Aorta (tissue), 5 donors: ENCODE measurements at places on chromosomes 6 and 20. TPM values are rescaled to one million over a fixed set of nuclear protein-coding genes. Genes with fewer than 3 reads are reported as not detected.

- H3K4me3 ChIP-seq: no peak overlapping the region
- H3K27me3 ChIP-seq: no peaks in the 10 kb centered on the region
- no peaks in the 10 kb centered on the region for H3K4me1 ChIP-seq
- H3K27ac ChIP-seq: no peak overlapping the region
Observed at GRCh38 chr20:8662433-8662954, 406.4 kb upstream of the PLCB4 start.

GRCh38 chr6:4313044-4313686, 177.8 kb upstream of the ECI2 start:
- no peaks in the 10 kb centered on the region for H3K36me3 ChIP-seq
- DNase-seq: no peak
- no peak overlapping the region for H3K27ac ChIP-seq
- no peaks in the 10 kb centered on the region for H3K27me3 ChIP-seq
- H3K4me3 ChIP-seq: no peak overlapping the region
- no peaks in the 10 kb centered on the region for H3K4me1 ChIP-seq

DNA sequence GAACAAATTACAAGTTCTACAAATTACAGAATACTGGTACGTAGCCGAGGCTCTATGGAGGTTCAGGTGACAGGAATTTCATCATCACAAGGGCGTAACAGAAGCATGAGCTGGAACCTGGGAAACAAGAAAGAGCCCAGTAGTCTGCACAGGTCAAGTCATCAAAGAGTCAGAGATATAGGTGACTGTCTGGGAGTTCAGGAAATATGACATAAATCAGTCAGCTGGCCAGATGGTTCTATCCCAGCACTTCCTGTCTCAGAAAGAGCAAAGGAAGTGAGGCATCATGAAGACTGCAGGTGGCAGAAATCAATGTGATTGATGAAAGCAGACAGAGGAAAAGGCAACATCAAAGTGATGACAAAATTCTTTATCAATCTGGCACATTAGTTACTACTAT, 23.3 kb downstream of the MYCT1 start:
- no peak overlapping the region for H3K27ac ChIP-seq
- no peaks in the 10 kb centered on the region for H3K36me3 ChIP-seq
- H3K27me3 ChIP-seq: no peaks in the 10 kb centered on the region
- no peak for DNase-seq
- no peaks in the 10 kb centered on the region for H3K4me1 ChIP-seq

- DNase-seq: no peak
- H3K27me3 ChIP-seq: no peaks in the 10 kb centered on the region
- no peaks in the 10 kb centered on the region for H3K36me3 ChIP-seq
Observed at GRCh38 chr6:69180361-69181067, 545.4 kb downstream of the ADGRB3 start.

DNA sequence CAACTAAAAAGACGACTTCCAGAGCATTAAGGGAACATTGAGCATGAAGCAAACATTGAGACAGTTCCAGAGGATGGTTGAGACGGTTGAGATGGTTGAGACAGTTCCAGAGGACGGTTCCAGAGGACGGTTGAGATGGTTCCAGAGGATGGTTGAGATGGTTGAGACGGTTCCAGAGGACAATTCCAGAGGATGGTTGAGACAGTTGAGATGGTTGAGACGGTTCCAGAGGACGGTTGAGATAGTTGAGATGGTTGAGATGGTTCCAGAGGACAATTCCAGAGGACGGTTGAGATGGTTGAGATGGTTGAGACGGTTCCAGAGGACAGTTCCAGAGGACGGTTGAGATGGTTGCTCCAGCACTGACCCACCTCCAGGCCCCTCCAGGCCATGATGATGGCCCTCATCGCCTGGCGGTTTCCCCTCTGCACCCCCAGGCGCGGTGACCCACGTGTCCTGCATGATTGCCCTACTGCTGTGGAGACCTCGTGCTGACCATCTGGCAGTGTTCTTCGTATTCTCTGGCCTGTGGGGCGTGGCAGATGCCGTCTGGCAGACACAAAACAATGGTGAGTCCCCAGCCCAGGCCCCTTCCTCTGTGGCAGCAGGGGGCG, 16.3 kb downstream of the UNC93A start:
- no peaks in the 10 kb centered on the region for H3K4me1 ChIP-seq
- H3K36me3 ChIP-seq: no peaks in the 10 kb centered on the region
- no peak for DNase-seq
- no peak overlapping the region for H3K4me3 ChIP-seq

- no peak for DNase-seq
- no peaks in the 10 kb centered on the region for H3K27me3 ChIP-seq
- no peaks in the 10 kb centered on the region for H3K4me1 ChIP-seq
Observed at GRCh38 chr20:4688305-4688704, 33.4 kb upstream of the PRND start.

GRCh38 chr6:47187893-47188587, 121.7 kb downstream of the TNFRSF21 start:
- DNase-seq: no peak
- no peaks in the 10 kb centered on the region for H3K36me3 ChIP-seq
- no peaks in the 10 kb centered on the region for H3K27me3 ChIP-seq
- no peak overlapping the region for H3K27ac ChIP-seq

- H3K36me3 ChIP-seq: no peaks in the 10 kb centered on the region
- H3K4me1 ChIP-seq: no peaks in the 10 kb centered on the region
- H3K27me3 ChIP-seq: no peaks in the 10 kb centered on the region
- no peak overlapping the region for H3K27ac ChIP-seq
- no peak for DNase-seq
Observed at GRCh38 chr20:4568361-4568959, 153.2 kb upstream of the PRND start.

DNA sequence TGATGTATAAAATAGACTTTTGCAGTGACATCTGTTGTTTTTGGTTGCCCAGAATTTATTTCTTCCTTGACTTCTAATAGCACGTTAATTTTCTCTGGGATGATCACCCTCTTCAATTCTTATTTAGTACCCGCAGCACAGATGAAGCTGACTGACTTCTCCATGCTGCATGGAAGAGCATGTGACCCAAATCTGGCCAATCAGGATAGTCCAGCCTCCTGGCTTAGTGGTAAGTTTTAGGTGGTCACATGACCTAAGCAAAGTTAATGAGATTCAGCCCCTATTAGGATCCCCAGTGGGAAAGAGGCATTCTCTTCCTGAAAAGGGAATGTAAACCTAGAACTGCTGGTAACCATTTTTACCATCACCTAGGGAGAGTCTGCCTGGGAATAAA, 13.8 kb upstream of the SIRT5 start:
- H3K4me1 ChIP-seq: no peaks in the 10 kb centered on the region
- no peaks in the 10 kb centered on the region for H3K27me3 ChIP-seq
- no peak overlapping the region for H3K4me3 ChIP-seq
- no peaks in the 10 kb centered on the region for H3K36me3 ChIP-seq
- no peak overlapping the region for H3K27ac ChIP-seq

DNA sequence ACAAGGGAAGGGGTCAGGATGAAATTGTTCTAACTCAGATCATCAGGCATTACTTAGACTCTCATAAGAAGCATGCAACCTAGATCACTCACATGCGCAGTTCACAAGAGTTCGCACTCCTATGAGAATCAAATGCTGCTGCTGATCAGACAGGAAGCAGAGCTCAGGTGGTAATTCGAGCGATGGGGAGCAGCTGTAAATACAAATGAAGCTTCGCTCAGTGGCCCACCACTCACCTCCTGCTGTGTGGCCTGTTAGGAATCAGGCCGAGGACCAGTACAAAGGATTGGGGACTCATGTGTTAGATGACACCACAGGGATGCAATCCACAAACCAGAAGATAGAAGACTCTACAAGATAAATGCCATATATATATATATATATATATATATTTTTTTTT, 31.5 kb upstream of the TOP1 start:
- no peaks in the 10 kb centered on the region for H3K27me3 ChIP-seq
- H3K27ac ChIP-seq: no peak overlapping the region
- no peak overlapping the region for H3K4me3 ChIP-seq
- no peaks in the 10 kb centered on the region for H3K36me3 ChIP-seq
- no peak for DNase-seq

DNA sequence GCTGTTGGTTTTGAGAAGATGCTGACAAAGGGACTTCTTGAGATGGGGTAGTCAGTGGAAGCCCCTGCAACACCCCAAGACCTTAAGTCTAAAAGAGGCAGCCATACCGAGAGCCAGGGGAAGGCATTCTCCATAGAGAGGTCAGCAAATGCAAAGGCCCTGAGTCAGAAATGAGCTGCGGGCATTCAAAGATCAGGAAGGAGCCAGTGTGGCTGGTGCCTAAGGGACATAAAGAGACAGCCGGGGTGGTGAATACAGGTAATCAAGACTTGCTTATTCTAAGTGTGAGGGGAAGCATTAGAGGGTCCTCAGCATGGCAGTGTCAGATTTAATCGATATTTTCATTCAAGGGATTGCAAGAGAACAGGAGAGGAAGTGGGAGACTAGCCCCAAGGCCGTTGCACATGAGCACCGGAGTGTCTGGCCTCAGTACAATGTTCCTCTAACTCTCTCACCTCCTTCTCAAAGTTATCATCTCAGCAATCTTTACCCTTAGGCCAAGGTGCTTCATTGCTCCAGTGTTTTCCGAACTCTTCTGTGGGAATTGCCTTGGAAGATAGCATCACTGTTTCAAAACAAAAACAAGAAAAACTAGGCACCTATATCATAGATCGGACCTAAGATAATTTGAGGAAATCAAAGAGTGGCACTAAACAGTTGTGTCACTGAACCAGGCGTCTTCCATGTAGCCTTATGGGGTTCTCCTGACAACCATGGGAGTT, 173.2 kb downstream of the DOK5 start:
- H3K36me3 ChIP-seq: no peaks in the 10 kb centered on the region
- no peak overlapping the region for H3K27ac ChIP-seq
- H3K4me1 ChIP-seq: no peaks in the 10 kb centered on the region
- DNase-seq: no peak
- H3K27me3 ChIP-seq: no peaks in the 10 kb centered on the region
- H3K4me3 ChIP-seq: no peak overlapping the region

DNA sequence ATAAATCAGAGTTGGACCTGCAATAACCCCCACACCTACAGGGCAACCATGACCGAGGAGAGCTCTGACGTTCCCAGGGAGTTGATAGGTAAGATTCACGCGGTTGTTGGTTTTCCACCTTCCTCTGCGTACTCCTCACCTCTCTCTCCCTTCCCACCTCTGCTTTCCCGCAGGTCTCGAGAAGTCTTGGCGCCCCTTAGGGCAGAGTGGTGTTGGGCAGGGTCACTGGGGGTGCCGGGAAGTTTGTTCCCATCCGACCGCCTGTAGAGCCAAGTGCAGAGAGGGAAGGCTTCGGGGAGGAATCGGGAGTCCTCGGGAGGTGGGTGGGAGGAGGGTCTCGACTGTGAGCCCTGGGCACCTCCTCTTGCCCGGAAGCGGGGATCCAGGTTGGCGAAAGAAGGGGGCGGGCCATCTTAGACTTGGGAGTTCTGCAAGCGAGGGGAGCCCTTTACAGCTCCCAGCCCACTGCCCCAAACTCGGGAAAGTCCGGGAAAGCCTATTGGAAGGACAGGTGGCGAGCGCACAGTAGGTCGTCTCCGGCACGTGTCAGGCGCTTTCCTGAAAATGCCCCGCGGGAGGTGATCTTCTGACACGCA, 672 bp downstream of the CARMIL1 start:
- no peaks in the 10 kb centered on the region for H3K4me1 ChIP-seq
- H3K4me3 ChIP-seq: peak overlapping the region; percentile 81
- peak overlapping the region; percentile 16 for H3K27ac ChIP-seq
- no peaks in the 10 kb centered on the region for H3K36me3 ChIP-seq

GRCh38 chr20:22819784-22820183, 215.3 kb upstream of the SSTR4 start:
- H3K27ac ChIP-seq: no peak overlapping the region
- H3K4me3 ChIP-seq: no peak overlapping the region
- H3K27me3 ChIP-seq: no peaks in the 10 kb centered on the region
- no peak for DNase-seq
- no peaks in the 10 kb centered on the region for H3K36me3 ChIP-seq

DNA sequence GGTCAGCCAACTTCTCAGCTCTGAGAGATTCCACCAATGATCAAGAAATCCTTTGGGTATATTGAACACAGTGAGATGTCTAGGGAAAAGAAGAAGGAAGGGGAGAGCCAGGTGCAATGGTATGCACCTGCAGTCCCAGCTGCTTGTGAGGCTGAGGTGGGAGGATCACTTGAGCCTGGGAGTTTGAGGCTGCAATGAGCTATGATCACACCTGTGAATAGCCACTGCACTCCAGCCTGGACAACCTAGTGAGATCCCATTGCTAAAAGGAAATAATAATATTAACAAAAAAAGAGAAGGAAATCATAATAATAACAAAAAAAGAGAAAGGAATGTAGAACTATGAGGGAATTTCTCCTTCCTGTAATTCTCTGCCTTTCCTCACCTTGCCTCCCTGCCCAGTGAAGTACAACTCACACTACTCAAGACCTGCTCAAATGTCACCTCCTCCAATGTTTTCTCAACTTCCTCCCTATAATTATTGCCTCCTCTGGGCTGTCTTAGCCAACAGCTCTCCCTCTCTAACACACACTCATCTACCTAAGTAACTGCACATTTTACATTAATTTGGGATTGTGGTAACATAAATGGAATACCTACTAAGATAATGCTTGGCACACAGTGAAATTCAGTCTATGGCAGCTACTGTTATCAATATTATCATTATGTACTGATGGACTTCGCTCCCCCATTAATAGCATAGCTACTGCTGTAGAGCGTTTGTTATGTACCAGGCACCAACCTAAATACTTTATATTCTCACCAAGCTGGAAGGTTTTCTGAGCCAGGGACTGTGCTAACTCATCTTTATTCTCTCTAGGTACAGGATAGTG, 103.6 kb downstream of the KIF13A start:
- H3K36me3 ChIP-seq: no peaks in the 10 kb centered on the region
- no peaks in the 10 kb centered on the region for H3K27me3 ChIP-seq
- no peak overlapping the region for H3K4me3 ChIP-seq
- DNase-seq: no peak
- H3K27ac ChIP-seq: no peak overlapping the region

The GTF3C6 gene
- total RNA-seq: 46.6 TPM

The MUC22 gene
- not detected for total RNA-seq

The RIMS4 gene
- total RNA-seq: 2.8 TPM

The MAP1LC3A gene
- total RNA-seq: 46.1 TPM

The TRIM40 gene
- total RNA-seq: not detected

The FAM83D gene
- total RNA-seq: 6.1 TPM

The MYCT1 gene
- 20.1 TPM for total RNA-seq

The OR2H1 gene
- not detected for total RNA-seq

The TCP11 gene
- not detected for total RNA-seq
